ENCODE measurements at places on chromosomes 4 and X.

DNA sequence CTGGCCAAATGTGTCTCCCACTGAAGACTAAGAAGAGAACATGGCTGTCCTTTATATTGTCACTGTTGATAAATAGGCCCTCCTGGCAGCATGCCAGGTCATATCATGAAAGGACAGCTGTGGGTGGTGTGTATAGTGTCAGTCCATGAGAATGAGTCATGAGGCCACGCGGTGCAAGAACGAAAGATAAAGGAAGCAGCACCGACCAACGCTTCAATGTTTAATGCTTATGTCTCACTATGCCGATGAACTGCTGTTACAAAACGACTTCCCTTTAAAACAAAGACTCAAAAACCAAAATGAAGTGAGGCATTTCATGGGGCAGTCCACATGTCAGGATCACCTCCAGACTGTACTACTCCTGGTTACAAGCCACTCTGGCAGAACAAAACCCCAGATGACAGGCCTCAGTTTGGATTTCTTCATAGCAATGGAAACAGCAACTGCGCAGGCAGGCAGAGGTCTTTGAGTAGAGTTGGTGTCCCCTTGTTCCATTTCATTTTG lies 5.2 kb upstream of the TCEANC start:
- peak; percentile 97 for ATAC-seq

- ATAC-seq, result no peak
These were observed 307.9 kb downstream of the C4orf33 start for GRCh38 chr4:129403848-129404247.

DNA sequence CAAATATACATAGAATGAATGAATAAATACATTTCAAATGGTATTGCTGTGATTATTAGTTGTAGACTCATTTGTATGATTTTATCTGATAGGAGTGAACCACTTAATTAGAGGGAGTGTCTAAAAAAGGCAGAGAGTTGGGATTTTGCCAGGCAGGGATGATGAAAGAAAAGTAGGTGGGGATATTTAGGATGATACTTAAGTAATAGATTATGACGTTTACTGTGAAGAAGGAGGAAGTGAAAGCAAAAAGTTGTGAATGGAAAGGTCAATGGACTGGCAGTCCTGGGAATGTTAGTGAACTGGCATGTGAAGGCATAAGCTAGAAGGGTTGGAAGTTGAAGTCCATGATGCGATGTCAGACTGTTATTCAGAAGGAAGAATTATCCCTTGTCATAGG lies 917.1 kb downstream of the RAPGEF2 start:
- no peak for ATAC-seq

- ATAC-seq, result no peak
These were observed 667.4 kb upstream of the NDST4 start for GRCh38 chr4:115780835-115781234.

- no peak for ATAC-seq
These were observed 81.4 kb downstream of the PRR32 start for GRCh38 chrX:126900937-126901336.

DNA sequence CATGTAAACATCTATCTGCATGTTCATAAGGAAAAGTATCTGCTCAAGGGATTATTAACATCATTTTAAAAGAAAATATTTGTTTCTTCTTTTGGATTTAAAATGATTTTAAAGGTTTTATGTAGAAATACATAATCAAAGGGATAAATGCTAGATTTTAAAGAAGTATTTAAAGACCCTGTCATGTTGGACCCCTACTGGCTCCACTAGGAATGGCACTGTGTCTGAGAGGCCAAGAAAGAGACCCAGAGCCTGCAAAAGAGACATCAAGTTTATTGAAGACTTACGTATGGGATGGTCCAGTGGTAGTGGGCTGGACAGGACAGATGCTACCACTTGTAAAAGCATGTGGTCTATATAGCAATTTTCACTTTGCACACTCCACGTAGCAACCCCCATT lies 78.7 kb upstream of the PCDH18 start:
- no peak for ATAC-seq

- no peak for ATAC-seq
These were observed 8.3 kb downstream of the ARHGAP10 start for GRCh38 chr4:147740176-147740575.

- ATAC-seq, result no peak
These were observed 762.8 kb downstream of the PDHA2 start for GRCh38 chr4:96602661-96603060.

DNA sequence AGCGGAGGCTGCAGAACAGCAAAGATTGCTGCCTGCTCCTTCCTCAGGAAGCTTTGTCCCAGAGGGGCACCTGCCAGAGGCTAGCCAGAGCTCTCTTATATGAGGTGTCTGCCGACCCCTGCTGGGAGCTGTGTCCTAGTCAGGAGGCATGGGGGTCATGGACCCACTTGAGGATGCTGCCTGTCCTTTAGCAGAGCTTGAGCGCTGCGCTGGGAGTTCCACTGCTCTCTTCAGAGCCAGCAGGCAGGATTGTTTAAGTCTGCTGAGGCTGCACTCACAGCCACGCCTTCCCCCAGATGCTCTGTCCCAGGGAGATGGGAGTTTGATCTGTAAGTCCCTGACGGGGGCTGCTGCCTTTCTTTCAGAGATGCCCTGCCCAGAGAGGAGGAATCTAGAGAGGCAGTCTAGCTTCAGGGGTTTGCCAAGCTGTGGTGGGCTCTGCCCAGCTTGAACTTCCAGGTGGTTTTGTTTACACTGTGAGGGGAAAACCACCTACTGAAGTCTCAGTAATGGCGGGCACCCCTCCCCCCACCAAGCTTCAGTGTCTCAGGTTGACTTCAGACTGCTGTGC lies 10.9 kb downstream of the DCK start:
- no peak for ATAC-seq

DNA sequence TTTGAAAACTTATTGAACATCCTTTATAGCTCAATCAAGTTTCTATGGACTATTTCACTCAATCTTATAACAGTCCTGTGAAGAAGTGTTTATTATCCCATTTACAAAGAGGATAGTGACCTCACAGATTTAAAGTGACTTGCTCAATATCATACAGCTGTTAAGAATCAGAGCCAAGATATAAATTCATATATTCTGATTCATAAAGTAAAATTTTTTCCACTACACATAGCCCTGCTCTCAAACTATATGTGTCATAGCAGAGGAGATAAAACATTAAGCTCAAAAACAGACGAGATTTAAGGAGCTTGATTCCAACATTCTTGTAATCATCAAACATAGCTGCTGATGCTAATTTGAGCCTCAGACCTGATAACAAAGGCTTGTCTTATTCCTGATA lies 226.8 kb downstream of the CAMK2D start:
- ATAC-seq, result peak; percentile 26

DNA sequence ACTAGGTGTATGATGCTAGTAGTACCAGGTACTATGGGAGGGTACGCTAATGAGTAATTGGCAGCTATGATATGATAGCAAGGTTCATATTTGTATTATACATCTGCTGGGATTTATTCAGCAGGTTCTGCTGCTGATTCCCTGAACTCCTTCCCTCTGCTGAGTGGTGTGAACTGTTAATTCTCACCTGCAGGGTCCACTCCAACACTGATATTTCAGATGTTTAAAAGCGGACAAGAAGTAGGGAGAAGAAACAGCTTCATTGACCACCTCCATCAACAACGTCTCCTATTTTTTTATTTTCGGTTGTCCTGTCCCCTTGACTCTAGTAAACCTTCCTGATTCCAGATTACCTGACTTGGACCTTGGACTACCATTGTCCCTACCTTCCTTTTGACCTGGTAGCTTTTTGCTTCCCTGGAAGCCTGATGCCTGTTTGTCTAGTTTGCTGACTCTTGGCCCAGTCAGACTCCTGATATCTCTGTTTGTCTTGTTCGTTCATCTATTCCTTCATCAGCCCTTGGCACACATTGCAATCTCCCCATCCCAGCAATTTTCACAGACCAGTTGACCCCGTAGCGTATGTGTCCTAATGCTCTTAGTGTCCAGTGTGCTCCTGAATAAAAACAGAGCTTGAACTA lies 34.0 kb upstream of the RNF128 start:
- no peak for ATAC-seq

Measured in motor neuron (in vitro differentiated cells).